ENCODE measurements at places on chromosomes 3 and 15.

- DNase-seq: no peak
Measured at GRCh38 chr3:147410116-147410525, 956 bp downstream of the ZIC1 start.

DNA sequence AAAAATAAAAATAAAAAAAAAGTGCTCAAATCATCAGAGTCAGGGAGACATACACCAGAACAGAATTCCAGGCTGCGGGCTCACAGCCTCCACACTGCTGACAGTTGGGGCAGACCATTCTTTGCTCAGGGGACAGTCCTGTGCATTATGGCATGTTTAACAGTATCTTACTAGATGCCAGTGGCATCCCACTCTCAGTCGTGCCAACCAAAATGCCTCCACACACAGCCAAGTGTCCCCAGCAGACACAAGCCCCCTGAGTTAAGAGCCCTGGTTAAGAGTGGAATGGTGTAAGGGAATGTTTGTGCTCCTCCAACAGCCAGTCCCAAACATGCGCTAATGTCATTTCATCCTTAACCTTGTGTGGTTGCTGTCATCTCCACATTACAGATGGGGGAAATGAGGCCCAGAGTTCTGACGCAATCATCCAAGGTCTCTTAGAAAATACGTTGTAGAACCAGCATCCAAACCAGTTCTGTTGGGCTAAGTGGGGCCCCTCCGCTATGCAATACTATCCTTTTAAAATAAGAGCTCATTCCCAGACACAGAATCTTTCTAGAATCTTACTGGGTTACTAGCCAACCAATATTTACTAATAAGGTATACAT lies 26.0 kb downstream of the CFAP92 start:
- no peak for DNase-seq

- no peak for DNase-seq
Measured at GRCh38 chr3:1616744-1617143, 481.9 kb upstream of the CNTN4 start.

DNA sequence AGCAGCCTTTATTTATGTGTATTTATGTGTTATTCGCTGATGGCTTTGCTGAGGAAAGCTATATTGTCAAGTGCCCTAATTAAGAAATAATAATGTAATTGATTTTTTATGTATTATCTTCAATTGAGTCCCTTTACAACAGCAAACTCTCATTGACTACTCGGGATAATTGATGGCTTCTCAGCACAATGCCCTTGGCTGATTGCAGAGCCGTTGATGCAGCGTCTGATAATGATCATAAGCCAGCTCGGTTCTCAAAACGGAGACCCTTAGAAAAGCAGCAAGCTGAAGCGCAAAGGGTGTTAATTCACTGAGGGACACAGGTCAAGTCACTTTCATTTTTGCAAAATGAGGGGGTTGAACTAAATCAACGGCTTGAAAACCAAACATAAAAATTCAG lies 357.1 kb upstream of the KCNH8 start:
- DNase-seq: no peak

DNA sequence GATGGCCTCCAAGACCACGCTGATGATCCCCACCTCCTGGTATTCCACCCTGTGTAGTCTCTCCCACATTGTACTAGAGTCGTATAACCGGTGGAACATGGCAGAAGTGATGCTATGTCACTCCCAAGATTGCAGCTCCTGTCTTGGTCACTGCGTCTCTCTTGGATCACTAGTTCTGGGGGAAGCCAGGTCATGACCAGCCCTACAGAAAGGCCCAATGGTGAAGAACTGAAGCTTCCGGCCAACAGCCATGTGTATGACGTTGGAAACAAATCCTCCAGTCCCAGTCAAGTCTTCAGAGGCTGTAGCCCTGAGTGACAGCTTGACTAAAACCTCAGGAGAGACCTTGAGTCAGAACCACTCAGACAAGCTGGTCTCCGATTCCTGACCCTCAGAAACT lies 61.9 kb upstream of the FNDC3B start:
- peak; percentile 39 for DNase-seq
